Activated CD4-positive, alpha-beta T cell treated with anti-CD3 and anti-CD28 coated beads, Interleukin-2, Interleukin-6, amounts not matched to agents 100 ng/mL and 50 ng/mL, durations not matched to agents 16 hours and 8 hours (primary cell): ENCODE measurements at places on chromosomes 7 and 10.

- DNase-seq, result no peak
Observed at GRCh38 chr10:88156341-88156740, 292.9 kb downstream of the PTEN start.

DNA sequence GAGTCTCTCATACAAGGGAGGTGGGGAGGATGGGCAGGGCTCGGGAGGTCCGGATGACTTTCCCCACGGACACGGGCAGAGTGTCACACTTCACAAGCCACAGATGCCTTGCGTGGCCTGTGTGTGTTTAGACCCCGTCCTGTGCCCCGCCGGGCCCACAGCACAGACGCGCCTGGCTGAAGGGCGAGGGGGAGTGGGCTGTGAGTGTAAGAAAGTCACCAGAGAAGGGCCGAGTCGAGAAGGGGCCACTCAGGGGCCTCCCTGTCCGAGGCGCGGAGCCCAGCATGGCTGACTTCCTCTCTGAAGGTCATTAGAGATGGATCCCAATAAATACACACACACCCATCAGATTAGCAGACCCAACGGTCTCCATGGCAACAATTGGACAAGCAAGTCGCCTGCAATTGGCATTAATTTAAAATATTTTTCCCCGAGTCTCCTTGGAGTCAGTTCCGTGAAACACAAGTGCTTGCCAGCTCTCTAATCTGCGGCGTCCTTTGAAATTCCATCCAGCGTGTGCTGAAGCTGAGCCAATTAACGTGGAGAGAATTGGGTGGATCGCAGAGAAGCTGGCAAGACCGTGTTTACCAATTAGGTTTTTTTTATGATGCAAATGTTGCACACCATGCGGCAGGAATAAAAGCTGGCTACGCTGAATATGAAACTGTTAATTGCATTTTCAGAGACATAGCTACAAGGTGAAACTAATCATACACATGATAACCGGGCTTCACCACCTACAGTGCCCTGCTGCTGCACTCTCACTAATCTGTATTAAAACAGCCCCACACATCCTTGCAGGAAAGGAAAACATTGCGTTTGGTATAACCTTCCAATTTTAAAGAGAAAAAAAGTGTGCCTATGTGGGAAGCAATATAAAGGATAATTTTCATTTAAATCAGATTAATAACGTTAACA, 571.2 kb downstream of the PTPRN2 start:
- DNase-seq, result no peak

DNA sequence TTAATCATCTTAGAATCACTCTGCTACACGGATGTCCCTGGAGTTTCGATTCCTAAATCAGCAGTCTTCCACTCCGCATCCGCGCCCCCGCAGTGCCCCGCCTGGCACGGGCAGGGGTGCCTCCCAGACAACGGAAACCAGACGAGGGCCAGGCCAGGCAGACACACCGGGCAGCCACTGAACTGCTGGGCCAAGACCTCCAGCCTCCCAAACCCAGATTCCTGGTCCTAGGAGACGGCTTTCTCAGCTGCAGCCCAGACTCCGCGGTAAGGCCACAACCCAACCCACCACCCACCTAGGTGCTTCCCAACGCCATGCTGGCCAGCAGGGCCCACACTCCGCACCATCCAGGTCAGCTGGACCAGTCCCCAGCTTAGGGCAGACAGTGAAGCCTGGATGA, 33.2 kb downstream of the MAD1L1 start:
- no peak for DNase-seq

DNA sequence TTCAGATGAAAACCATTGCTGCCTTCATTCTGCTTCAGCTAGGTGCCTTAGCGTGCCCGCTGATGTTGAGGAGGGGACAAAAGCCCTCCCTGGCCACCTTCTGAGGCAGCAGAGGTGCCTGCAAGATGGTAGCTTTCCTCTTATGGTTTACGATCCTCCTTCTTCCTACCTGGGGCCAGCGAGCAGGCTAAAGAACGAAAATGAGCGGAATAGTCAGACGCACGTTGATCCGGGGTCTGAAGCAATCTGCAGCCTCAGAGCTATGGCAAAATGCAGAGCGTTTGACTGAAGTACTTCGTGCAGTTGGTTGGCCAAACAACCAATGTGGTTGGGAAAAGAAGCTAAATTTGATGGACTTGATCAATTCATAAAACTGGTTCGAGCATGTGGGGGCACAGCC, 95.5 kb downstream of the GATA3 start:
- no peak for DNase-seq

DNA sequence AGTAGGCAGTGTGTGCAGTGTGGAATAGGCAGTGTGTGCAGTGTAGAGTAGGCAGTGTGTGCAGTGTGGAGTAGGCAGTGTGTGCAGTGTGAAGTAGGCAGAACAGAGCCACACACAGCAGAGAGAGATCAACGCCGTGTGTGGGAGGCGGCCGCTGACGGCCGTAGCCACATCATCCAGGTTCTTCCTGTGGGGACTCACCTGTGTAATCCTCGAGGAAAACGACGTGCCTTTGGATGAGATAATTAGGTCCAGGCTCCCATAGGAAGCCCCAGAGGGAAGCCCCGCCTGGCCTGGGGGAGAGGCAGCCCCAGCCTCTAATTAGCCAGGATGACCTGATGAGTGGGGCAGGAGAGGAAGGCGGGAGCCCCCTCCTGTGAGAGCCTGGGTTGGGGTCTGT, 25.4 kb downstream of the KNDC1 start:
- DNase-seq, result no peak

DNA sequence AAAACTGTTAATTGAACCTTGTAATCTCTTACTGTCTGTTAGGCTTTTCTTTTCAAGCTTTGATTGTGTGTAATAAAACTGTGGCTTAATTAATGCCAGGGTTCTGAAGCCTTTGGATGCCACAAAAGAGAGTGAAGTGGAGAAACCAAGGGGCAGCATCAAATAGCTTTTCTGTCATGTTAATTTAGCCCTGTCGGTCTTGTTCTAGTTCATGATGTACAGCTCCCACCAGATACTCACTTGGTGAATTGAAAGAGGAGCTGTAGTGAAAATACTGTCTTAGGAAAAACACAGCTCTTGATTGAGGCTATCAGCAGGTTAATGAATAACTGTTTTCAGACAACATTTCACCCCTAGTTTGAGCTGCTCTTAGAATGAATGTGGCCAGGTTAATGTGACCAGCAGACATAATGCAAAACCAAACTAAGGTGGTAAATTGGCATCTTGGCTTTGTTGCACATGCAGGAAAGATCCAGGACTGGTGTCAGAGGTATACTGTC, 94.2 kb downstream of the POLL start:
- DNase-seq, result no peak

GRCh38 chr7:73773700-73774517, 3.8 kb upstream of the CLDN3 start:
- no peak for DNase-seq

DNA sequence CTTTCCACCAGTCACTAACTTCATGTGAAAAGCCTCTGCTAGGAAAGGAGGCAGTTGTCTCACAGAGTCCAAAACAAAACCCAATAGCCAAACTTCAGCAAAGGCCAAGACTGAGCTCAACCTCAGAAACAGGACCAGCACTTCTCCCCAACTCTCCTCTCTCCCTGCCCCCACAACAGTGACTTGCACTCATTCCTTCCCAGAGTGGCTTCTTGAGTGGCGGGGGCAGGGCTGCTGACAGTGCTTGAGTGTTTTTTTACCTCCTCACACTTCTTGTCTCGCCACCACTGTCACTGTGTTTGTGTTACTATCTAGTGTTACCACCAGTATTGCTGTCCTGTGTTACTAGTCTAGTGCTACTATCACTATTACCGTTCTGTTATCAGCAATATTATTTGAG, 206.8 kb downstream of the KLF6 start:
- DNase-seq, result no peak

DNA sequence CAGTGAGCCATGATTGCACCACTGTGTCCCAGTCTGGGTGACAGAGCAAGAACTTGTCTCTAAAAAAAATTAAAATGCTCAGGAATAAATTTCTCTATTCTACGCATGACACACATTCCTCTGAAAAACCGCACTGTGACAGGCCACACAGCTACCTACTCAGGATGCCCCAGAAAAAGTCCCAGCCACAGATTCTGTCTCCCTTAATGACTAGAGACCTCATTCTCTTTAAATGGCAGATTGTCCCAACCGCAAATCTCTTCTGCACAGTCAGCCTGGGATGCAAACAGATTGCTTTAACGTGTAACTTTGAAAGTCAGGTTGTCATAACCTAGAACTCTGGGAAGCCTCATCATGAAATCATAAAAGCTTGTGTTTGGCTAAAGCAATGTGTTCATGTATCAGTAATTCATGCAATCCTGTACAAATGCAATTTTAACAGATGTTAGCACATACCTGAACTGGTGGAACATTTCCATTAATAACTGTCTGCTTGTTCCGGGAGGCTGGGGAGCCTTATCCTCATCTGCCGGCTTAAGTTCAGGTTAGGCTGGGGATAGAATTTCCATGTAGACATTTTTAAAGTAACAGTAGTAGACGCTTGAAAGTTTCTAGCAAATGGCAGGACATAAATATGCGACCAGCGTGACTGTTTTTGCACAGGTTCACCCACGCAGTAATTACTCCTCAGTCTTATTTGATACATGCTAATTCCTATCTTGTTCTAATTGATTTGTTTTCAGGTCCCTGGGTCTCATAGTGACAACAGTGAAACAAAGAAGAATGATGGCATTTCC, 26.2 kb upstream of the MSRB2 start:
- peak; percentile 68 for DNase-seq

DNA sequence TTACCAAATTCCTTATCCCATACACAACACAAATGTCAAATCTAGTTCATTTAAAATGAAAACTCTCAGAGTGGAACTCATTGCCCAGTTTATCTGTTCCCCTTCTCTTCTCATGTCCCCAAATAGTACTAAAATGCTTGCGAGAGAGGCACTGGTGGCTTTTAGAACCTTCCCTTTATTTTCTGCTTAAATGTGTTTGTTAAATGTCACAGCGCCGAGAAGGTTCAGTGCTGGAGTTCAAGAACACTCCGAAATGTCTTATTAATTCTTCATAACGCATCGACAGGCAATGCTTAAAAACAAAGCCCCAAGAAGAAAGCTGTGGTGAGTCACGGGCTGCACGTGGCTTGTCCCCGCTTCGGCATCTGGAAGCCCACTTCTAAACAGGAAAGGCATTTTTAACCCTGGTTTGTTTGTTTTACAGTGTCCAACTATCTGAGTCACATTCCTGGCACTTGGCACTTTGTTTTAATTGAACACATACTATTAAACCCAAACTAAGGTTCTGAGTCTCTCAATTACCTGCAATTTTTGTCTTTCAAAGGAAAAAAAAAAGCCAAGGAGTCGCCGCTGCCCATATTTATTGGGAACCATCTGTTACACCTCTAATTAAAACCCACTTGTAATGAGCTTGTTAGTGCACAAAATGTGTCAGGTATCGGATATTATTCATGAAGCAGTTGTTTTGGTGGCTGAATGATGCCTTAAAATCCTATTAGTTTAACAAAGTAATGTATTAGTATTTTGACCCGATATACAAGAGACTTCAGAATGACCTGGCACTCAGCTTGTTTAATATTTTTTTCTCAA, 49.9 kb upstream of the MGMT start:
- DNase-seq, result no peak
